Stomach (tissue), 19 donors: ENCODE measurements at places on chromosomes 3 and 15. TPM values are rescaled to one million over a fixed set of nuclear protein-coding genes. Genes with fewer than 3 reads are reported as not detected.

DNA sequence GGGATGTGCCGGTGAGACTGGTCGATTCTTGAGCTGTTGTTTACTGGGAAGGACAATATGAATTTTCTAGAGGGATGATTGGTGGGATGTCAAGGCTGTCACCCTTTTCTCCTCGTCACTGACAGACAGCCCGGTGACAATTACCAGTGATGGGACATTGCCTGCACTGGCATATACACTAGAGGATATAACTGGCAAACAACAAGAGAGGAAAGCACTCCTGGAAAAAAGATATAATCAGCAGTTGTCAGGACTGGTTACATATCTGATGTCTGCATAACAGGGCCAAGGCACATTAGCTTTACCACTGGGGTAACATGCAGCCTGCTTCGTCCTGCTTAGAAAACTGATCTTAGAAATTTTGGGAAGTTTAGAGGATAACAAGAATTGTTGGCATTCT is 131.1 kb downstream of the ROBO2 start:
- H3K4me3 ChIP-seq: no peak overlapping the region
- H3K36me3 ChIP-seq: no peaks in the 10 kb centered on the region
- no peak for DNase-seq
- no peaks in the 10 kb centered on the region for H3K4me1 ChIP-seq
- no peak overlapping the region for H3K27ac ChIP-seq

GRCh38 chr15:94546808-94547207 is 315.4 kb downstream of the MCTP2 start:
- H3K27me3 ChIP-seq: no peaks in the 10 kb centered on the region
- no peak overlapping the region for H3K27ac ChIP-seq
- DNase-seq: no peak
- H3K4me3 ChIP-seq: no peak overlapping the region

DNA sequence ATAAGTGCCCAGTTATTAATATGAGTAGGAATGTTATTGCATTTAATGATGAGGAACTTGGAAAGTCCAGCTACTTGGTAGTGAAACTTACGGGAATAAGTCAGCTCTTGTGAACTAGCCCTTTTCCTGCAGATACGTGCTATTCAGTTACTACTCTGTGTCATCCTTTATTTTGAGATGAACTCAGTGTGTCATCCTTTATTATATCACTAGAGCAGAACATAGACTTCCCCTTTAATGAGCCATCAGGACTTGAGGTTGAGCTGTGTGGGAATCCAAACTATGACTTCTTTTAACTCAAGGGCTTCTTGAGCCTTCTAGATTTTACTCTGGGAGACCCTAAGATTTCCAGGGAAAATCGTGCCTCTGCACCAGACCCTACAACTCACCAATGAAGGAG is 3.6 kb downstream of the ACTC1 start:
- no peaks in the 10 kb centered on the region for H3K27me3 ChIP-seq
- H3K27ac ChIP-seq: no peak overlapping the region
- DNase-seq: no peak

DNA sequence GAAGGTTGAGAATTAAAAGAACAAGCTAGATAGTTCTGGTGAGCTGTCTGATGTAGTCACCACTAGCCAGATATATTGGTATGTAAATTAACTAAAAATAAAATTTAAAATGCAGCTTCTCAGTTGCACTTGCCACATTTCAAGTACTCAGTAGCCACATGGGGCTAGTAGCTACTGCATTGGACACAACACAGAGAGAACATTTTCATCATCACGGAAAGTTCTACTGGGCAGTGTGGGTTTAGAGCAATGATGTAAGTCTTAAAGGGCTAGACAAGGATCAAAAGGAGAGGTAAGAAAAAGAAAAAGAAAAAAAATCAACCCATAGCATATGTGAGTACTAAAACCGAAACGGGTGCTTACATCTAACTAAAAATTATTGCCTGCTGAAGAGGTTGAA is 282.4 kb upstream of the LRRFIP2 start:
- peaks cover 6% of the 10 kb centered on the region for H3K27me3 ChIP-seq
- no peaks in the 10 kb centered on the region for H3K36me3 ChIP-seq
- H3K4me3 ChIP-seq: peak overlapping the region; percentile 15
- H3K27ac ChIP-seq: peak overlapping the region; percentile 71

DNA sequence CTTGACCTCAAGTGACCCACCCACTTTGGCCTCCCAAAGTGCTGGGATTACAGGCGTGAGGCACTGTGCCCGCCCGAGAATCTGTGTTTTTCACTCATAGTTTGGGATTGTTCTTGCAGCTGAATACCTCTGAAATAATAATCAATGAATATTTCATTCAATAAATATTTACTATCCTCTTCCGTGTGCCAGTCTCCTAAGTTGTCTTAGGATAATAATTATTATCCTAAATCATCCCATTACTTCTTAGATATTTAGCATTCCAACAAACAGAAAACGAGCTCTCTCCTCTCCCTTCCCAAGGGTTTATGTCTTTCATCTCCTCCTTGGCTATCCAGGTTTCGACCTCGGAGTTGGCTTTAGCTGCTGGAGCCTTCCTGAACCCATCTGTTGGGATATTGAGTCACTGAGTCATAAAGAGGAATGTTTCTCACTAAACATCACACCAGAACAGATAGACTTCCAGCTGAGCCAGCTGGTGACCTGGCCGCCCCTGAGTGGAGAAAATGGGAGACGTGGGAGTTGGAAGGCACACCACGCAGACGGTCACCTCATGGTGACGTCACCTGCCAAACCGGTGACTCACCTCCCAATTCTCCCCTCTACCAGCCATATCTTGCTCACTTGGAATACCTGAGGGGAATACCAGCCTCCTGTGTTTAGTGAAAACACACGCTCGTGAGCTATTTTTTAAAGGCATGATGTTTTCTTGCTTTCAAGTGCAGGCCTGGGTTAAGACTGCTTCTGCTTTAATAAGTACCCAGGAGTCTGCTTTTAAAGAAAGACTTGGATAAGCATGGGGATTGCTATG is 43.9 kb downstream of the BHLHE40 start:
- H3K27ac ChIP-seq: peak overlapping the region; percentile 46
- no peak overlapping the region for H3K4me3 ChIP-seq
- no peaks in the 10 kb centered on the region for H3K27me3 ChIP-seq
- no peak for DNase-seq

- no peaks in the 10 kb centered on the region for H3K4me1 ChIP-seq
- no peak overlapping the region for H3K4me3 ChIP-seq
- no peak overlapping the region for H3K27ac ChIP-seq
- no peak for DNase-seq
These were observed 114.1 kb downstream of the DTWD1 start for GRCh38 chr15:49734831-49735508.

- no peaks in the 10 kb centered on the region for H3K27me3 ChIP-seq
- H3K27ac ChIP-seq: no peak overlapping the region
- H3K36me3 ChIP-seq: no peaks in the 10 kb centered on the region
- no peak overlapping the region for H3K4me3 ChIP-seq
- no peaks in the 10 kb centered on the region for H3K4me1 ChIP-seq
These were observed 10.0 kb upstream of the PLXNA1 start for GRCh38 chr3:126972866-126973265.

- H3K4me3 ChIP-seq: no peak overlapping the region
- H3K36me3 ChIP-seq: no peaks in the 10 kb centered on the region
- DNase-seq: no peak
- H3K27ac ChIP-seq: no peak overlapping the region
These were observed 276.7 kb upstream of the ARRDC4 start for GRCh38 chr15:97683831-97684230.

The SV2B gene
- not detected for total RNA-seq

The ARRDC4 gene
- 79.9 TPM for total RNA-seq

The NR2E3 gene
- total RNA-seq: not detected

The ECE2 gene
- total RNA-seq: not detected

The MESP2 gene
- not detected for total RNA-seq
